CD4-positive, alpha-beta T cell treated with Interleukin-10 for 1 hour (primary cell): ENCODE measurements at places on chromosomes 4 and X.

GRCh38 chrX:51155566-51155965 lies 177.1 kb upstream of the NUDT10 start:
- DNase-seq: no peak

GRCh38 chrX:39759526-39760224 lies 338.1 kb downstream of the BCOR start:
- no peak for DNase-seq

- DNase-seq: no peak
Measured at GRCh38 chrX:2969021-2969420, 37.3 kb upstream of the ARSH start.

DNA sequence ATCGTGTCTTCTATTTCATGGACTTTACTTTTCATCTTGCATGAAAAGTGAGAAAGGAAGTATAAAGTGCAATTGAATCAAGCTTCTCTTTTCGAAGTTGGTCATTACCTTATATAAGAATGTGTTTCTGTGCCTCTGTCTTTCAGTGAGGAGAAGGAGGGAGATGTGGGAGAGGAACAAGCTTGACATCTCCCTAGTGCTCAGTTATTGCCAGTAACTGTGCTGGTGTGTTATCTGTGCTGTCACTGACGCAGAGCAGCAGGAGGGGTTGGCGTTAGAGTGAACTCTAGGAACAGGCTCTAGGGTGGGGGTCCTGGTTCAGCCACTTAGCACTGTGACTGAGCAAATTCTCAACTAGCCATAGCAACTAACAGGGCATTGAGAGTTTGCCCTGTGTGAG lies 34.0 kb upstream of the TBC1D9 start:
- DNase-seq: no peak

GRCh38 chr4:185839770-185840169 lies 27.8 kb upstream of the SORBS2 start:
- DNase-seq: no peak

DNA sequence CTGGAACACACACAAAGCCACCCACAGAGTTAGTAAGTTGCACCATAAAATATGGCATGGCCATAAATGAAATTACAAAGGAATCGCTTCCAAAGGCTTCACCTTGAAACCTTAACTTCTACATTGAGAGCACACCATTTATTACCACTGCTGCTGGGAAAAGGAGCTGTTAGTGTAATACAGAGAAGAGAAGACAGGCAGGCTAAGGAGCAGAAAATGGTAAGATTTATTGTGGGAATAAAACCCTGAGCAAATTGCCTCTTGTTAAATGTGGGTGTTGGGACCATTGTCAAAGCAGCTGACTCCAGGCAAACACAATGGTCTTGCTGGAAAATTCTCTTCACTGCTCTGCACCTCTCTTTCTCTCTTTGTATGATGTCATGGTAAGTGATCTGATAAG lies 79.2 kb upstream of the NHS start:
- DNase-seq: no peak

GRCh38 chr4:147863111-147863747 lies 131.3 kb downstream of the ARHGAP10 start:
- no peak for DNase-seq

- no peak for DNase-seq
Measured at GRCh38 chr4:169286562-169287301, 16.0 kb upstream of the SH3RF1 start.

- no peak for DNase-seq
Measured at GRCh38 chr4:141180991-141181761, 39.5 kb upstream of the ZNF330 start.

- DNase-seq: no peak
Measured at GRCh38 chrX:78330540-78330939, 3.1 kb upstream of the CYSLTR1 start.

GRCh38 chr4:105088110-105088879 lies 58.4 kb upstream of the TET2 start:
- DNase-seq: no peak

- no peak for DNase-seq
Measured at GRCh38 chr4:35493977-35494376, 750.3 kb downstream of the ARAP2 start.

GRCh38 chrX:65644621-65645289 lies 22.7 kb upstream of the MSN start:
- no peak for DNase-seq

GRCh38 chr4:151689211-151689991 lies 71.4 kb downstream of the GATB start:
- DNase-seq: no peak

DNA sequence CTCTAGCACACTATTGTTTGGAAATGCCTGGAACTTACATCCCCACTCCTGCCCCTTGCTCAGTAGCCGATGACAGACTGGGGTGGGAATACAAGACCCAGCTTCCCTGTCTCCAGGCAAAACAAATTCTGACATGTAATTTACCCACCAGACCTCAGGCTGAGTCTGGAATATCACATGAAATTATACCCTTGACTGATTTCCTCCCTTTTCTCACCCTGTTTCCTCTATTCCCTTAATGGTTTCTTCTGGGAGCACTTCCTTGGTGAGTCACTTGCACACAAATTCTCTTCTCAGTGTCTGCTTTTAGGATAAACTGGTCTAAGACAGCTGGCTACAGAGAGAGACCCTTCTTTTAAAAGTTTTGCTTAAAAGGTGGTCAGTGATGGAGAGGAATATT lies 65.8 kb upstream of the DIPK2B start:
- DNase-seq: no peak

DNA sequence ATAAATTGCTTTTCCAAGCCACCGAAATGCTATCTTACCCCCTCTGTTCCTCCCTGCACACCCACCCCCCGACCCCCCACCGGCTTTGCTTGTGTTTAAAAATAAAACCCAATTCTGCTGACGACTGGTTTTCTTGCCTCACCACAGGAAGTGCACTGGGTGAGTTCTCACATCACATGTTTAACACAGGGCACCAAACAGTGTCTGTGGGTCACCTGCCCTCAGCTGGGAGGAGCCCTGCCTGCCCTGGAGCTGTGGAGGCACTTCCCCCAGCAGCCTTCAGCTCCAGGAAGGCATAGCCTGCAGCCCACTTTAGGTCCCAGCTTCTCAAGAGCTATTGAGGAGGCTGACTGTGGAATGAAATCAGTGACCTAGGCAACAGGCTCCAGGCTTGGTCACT lies 8.8 kb downstream of the TMEM255A start:
- peak; percentile 69 for DNase-seq
